Activated CD8-positive, alpha-beta memory T cell treated with anti-CD3 and anti-CD28 coated beads, Interleukin-2, amount 50 U/mL, for 4 hours (primary cell): ENCODE measurements at places on chromosomes 5 and 9.

GRCh38 chr9:132166599-132166998 is 4.7 kb downstream of the NTNG2 start:
- DNase-seq: no peak

DNA sequence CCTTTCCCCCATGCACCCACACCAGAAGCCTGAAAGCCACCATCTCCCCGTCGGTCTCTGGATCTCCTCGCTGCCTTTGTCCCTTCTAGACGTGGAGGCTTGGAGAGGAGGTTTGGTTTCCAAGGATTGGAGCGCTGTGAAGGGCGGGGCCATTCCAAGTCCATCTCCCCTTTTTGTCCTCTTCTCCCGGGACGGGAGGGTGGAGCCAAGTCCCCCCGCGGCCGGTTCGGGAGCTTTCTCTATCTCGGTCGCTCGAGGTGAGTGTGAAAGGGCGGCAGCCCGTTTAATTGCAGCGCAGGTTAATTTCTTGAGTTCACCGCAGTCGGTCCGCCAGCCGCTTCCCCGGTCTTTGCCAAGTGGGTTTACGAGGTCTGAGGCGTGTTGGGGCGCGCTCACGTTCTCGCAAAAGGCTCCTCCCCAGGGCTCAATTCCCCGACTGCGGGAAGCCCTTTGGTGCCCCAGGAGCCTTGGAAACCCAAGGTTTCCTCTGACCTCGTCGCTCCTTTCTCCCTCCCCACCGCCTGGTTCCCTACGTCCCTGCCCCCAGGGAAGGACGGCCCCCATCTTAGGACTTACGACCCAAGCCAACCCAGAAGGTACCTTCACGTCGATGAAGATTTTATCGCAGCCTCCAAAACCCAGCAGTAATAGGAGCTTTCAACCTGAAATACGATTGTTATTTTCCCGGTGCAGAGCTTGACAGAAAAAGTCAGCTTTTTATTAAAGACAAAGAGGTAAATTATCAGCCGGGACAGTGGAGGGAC is 2.8 kb upstream of the ZNF462 start:
- no peak for DNase-seq

DNA sequence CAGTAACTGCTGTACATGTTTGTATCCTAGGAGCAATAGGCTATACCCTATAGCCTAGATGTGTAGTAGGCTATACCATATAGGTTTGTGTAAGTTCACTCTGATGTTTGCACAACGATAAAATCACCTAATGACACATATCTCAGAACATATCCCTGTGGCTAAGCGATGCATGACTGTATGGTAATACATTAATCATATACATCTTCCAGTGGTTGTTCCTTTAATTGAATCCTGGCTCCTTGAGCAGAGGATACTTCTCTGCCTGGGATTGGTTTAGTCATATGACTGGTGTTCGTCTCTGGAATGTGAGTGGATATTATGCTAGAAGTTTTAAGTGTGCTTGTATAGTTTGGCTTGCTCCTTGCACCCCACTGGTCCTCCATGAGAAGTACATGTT is 425.8 kb downstream of the MAN2A1 start:
- DNase-seq: no peak

GRCh38 chr5:33936381-33937016 is at the start of gene RXFP3:
Gene RXFP3 (plus strand): TSS chr5:33936386. CDS start chr5:33936741, 355 bp downstream.
- DNase-seq: no peak

- no peak for DNase-seq
These were observed 5.6 kb downstream of the ENHO start for GRCh38 chr9:34517185-34517584.

DNA sequence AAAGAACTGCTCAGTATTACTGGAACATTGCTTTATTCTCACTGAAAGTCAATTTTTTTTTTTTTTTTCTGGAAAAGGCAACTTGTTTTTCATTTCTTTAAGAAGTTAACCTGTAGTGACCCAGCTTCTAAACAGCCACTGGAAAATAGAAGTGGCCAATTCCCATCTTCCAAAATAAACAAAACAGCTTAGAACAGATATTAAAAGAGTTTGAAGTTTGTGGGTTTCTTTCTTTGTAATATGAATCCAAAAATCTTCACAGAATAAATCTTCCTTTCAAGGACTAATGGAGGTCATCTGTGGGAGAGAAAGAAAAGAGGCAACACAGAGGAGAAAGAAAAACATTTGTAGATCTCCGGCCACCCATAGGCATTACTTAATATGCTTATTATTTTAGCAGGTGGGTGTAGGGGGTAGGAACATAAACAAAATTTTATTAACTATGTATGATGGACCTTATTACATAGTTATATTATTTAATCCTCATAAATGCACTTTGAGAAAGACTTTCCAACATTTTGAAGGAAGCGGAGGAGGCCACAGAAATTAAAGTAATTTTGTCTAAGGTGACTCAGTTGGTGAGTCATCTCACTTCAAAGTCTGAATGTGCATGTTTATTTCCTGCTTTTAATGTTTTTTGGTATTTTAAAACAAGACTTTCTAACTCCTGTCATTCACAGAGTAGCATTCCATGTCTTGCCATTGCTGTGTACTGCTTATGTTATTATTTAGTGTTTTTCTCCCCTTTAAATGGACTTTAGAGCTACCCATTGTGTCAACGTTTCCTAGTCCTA is 1791.8 kb upstream of the WWC1 start:
- DNase-seq: no peak

DNA sequence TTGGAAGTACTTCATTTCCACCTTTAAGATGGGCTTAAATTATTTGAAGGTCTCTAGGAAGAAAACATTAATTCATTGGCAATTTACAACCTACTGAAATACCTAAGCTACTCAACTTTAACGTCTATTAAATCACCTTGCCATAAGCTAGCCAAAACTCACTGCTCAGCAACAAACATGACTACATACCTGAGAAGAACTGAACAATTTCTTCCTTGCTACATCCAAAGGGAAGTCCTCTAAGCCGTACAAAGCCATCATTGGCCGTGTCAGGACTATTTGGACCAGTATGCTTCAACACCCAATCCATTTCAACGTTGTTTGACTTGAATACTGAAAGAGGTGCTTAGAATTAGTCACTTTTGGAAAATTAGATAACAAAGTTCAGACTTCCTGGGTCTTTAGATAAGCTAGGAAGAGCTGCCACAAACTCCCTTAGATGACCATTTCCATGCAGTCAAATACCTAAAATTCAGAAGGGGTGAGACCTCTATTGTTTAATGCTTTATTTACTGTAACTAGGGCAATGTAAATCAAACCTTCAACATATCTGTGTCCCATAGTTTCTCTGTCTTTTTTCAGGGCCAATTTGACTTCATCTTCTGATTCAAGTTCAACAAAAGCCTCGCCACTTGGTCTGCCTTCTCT is 2.6 kb downstream of the HNRNPH1 start:
- DNase-seq: no peak

DNA sequence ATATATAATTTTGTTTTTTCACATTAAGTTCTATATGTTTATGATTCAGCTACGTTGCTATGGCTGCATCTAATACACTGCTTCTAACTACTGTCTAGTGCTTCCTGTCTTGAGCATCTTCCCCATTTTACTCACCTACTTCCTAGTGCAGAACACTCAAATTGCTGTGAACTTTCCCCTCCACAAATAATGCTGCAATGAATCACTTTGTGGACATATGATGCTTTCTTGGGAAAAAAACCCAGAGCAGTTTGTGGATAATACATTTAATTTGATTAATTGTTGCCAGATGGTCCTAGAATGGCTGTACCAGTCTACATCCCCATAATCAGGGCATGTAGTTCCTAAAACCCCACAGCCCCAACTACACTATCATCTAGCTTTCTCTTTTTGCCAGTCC is 18.5 kb downstream of the CD180 start:
- DNase-seq: no peak

- no peak for DNase-seq
These were observed 2.9 kb upstream of the CNTRL start for GRCh38 chr9:121071756-121072421.

DNA sequence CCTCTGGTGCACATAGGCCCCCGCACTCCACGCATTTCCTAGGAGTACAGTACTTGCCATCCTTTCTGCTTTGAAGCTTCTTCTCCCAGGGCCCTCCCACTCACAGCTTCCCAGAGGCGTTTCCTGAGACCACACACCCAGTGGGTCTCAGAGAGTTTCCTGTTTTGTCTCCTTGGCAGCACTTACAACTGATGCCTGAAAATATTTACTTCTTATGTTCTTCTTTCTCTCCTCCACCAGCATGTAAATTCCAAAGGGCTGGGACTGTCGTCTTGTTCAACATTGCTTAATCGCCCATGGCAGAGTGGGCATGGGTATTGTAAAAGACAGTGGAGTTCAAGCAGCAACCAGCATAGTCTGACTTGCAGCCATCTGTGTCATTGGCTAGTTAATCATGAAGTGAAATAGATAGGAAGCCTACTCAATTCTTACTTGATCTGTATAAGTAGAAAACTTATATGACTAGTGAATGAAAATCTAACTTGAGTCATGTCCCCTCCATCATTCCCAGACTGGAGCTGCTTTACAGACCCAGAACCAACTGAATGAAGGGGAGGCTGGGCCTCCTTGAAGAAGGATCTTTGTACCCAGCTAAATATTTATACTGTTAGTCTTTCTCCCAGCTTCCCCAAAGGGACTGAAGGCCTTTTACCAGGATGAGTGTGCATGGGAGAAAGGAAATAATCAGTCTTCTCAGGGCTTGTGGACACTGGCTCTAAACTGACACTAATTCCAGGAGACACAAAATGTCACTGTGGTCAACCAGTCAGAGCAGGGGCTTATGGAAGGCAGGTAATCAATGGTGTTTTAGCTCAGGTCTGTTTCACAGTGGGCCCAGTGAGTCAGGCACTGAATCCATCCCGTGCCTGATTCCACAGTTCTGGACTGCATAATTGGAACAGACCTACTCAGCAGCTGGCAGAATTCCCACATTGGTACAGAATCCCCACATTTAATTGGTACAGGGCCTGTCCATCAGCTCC is 116.4 kb downstream of the SV2C start:
- DNase-seq: no peak

DNA sequence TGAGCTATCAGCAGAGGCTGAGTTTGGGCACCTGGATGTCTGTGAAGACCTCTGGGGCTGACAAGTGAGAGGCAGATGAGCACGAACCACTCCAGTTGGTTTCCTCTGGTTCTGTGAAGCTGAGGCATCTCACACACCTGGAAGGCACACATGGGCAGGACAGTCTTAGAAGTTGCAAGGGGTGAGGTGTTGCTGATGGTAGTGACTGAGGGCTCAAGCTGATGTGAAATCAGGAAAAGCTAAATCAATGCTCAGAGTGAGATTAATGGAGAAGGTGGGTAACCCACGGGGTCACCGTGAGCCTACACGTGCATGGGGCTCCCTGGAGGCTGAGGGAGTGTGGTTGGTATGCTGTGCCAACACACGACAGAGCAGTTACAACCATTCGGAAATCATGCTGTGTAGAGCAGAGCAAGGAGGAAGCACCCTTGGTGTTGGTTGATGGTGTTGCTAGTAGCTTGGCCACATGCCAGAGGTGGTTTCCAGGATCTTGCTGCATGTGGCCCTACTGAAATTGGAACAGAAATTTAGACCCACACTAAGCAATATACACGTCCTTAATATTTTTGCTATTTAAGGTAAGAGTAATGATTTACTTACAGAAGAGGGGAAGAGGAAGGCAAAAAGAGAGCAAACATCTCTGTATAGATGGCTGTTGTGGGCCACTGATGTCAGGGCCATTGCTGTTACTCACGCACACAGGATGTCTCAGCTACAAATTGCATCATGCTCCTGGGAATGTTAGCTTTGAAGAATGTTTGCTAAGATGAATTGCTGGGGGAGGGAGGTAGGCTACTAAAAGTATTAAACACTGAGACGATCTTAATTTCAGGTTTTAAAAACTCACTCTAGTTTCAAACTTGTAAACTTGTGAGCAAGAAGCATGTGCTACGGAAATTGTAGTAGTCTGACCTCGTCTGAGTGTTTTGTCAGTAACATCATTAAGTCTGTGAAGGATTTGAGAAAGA is 170.5 kb downstream of the ARHGEF28 start:
- no peak for DNase-seq

GRCh38 chr9:34254141-34254913 is 74.7 kb downstream of the KIF24 start:
- DNase-seq: no peak

GRCh38 chr9:129208207-129209032 is 30.4 kb upstream of the IER5L start:
- DNase-seq: peak; percentile 71

- DNase-seq: no peak
These were observed 34.6 kb downstream of the PKD2L2 start for GRCh38 chr5:137923856-137924255.

DNA sequence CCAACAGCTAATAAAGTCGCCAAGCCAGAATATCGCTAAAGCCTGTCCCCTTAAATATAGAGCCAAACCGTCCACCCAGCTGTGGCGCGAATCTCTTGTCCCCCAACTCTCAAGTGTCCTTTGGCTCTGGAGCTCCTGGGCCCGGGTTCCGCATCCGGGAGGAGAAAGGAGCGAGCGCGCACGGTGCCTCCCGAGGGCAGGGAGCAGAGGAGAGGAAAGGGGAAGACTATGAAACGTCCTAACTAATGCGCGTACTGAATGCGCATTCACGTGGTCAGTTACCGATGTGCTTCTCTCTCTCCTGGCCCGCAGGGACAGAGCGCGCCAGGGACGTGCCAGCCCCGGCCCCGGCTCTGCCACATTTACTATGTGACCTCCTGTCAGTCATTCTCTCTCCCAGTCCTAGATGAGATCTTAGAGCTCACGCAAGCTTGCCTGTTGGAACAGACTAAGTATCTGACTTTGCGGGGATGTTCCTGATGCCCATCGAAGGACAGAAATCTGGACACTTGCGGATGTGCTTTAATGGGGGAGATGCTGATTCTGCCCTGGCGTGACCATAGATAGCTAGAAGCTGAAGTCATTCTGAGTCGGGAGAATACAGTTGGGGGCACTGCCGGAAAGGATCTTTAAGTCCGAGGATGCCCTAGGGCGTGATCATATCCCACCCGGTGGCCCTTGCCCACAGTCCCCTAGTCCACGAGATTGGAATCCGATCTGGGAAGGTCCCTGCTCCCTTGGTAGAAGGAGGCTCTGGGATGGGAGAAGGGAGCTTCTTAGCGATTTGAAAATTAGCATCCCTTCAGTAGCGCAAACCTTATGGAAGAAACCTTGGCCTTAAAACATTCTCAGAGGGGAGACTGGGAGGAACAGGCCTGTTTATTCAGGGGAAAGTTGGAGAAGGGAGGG is 5.7 kb upstream of the EBF1 start:
- DNase-seq: no peak

DNA sequence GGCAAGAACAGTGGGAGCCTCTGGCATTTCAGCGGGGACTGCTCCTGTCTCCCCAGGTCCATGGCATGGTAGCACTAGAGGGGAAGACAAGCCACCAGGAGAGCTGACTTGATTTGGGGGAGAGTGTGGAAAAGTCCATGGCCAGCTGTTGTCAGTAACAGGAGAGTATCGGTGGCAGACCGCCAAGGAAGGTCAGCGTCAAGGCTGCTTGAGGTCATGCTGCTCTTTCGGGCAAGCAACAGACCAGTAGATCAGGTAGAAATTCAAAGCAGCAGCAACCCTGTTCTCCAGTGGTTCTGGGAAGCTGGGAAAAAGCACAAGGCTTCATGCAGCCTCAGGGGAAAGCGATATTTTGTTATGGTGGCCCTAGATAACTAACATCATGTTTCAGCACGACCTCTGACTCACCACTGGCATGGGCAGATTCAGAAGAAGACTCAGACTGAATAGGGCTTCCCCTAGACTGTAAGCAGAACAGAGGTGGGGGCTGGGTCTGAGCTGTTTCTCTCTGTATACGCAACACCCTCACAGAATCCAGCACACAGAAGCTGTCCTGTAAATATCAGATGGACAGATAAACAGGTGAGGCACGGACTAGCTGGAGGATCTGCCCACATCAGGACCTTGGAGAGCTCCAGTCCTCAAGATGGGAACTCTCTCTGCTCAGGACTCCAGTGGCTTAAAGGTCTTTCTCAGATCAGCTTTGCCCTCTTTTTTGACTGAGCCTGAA is 35.2 kb upstream of the PLEKHG4B start:
- DNase-seq: no peak

GRCh38 chr9:136656795-136657611 is 5.7 kb upstream of the EGFL7 start:
- DNase-seq: no peak
